ENCODE measurements at places on chromosomes 1 and 21.

GRCh38 chr1:93839307-93839706 is 39.7 kb downstream of the DNTTIP2 start:
- no peak for DNase-seq

- no peak for DNase-seq
These were observed 8.0 kb downstream of the FCAMR start for GRCh38 chr1:206962272-206962671.

DNA sequence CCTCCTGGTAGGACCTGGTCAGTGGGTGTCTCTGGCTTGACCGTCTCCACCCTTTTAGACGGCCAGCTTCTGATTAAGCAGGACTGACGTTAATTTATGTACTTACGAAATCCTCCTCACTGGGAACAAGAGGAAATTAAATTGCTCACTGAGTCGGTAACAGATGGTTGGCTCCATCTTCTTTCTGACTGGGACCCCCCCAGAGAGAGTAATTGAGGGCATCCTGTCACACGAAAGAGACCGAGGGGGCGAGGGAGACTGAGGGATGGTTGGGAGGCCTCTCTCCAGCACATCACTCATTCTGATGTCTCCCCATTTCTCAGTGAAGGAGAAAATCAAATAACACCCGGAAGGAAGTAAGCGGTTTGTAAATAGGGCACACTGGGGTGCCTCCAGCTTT is 104.8 kb downstream of the OMA1 start:
- DNase-seq = no peak

DNA sequence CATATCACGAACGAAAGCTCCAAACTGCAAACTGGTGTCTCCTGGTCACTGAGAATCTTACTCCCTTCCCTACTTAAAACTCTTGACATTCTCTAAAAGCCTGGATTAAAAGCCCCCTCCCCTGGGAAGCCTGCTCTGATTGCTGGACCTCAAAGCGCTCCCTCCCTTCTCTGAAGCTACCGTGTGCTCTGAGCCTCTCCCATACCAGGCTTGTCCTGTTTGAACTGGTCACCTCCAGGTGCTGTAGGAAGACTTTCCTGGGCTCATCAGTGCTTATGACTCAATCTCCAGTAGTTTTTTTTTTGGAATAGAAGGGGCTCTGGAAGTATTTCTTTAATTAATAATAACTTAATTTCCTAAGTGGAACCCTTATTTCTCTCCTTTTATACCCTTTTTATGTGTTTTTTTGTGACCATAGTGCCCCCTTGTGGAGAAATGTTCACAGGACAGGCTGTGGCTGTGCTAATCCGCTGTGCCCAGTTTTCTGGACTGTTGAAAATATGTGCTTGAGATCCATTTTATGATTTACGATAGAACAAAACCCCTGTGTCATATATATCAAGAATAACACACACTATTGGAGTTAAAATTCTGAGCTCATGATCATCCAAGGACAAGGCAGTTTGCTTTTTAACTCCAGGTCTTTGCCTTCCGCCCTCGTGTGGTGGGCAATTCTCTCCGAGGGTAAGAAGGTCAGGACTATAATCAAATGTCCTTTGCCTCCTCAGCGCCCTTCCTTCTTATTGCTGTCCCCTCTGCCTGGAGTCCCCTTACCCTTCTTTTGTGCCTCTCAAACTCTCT is 16.9 kb downstream of the MTARC1 start:
- peak; percentile 7 for DNase-seq

DNA sequence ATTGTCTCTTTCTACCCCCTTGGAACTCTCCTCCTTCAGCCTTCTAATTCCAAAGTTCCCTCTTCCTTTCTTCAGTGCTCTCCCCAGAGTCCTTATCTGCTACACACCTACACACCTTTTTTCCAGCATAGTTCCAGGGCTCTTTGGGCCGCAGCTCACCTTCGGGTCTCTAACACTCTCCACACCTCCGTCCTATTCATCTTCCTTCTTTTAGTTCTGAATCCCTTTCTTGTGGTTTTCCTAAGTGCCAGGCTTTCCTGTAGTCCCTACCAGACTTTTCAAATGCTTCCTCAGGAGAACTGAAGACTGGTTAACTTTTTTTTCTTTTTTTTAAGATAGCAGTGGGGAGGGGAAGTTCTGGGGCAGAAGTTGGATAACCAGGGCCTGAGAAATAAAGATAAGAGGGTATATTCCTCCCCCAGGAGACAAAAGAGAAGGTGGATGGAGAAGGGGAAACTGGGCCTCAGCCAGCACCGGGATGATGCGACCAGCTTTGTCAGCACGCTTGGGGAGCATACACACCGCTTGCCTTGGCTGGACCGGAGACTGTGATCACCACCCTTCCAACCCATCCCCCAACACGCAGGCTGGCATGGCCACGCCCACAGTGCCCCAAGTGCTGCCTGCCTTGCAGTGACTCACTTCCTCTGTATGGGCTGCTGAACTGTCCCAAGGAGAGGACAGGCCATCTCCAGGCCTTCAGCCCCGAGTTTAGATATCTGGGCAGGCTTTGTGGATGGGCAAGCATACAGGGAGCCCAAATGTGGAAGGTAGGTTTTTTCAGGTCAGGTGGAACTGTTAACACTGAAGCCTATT is 2.5 kb upstream of the CERS2 start:
- no peak for DNase-seq

GRCh38 chr1:99661780-99662179 is 15.9 kb downstream of the PALMD start:
- no peak for DNase-seq

GRCh38 chr1:231927431-231927830 is 300.8 kb downstream of the DISC1 start:
- DNase-seq = no peak

DNA sequence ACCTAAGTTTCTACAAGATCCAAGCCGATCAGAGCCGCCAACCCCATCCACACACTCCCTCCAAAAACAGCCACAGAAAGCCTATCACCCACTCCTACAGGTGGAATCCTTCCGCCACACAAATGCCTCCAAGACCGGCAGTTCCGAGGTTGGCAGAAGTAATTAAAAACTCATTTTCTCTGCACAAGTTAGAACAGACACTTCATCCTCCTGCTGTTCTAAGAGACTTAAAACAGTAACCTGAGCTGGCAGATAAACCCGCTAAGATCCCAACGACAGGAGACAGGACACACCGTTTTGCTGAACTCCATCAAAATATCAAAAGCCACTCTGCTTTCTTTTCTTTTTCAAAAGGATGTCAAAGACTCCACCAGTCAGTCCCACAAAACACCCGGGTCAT is 2.8 kb downstream of the SSBP3 start:
- no peak for DNase-seq

DNA sequence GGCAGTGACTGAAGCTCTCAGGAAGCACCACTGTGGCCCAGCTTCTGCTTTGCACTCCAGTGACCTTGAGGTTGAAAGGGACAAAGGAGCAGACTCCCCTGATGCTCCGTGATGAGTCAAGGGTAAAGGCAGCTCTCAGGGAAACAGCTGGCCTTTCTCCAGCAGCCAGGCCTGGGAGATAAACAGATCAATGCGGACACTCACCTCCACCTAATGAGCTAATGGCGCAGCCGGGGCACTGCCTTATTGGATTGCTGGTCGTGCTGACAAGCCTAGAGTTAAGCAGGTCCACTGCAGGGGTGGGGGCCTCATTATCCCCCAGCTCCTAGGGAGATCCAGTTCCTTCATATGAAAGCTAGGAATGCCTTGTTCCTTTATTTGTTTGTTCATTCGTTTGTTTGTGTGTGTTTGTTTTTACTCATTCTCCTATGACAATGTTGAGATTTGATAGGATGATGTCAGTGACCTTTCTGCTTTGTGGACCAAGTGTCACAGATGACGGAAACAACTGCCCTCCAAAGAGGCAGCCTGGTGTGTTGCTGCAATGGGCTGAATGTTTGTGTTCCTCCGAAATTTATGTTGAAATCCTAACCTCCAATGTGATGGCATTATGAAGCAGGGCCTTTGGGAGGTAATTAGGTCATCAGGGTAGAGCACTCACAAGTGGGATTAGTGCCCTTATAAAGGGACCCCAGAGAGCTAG is 141.4 kb upstream of the BEND5 start:
- no peak for DNase-seq
